Cerebellar nuclear complex (tissue), 1 donor: ENCODE measurements at places on chromosomes 7 and 10.

- DNase-seq: no peak
These were observed 63.6 kb downstream of the ADARB2 start for GRCh38 chr10:1673568-1674345.

GRCh38 chr7:87475359-87476178 lies at the start of gene ABCB4:
Gene ABCB4 (minus strand): TSS chr7:87475680. CDS start chr7:87475465, 215 bp downstream.
- no peak for DNase-seq

DNA sequence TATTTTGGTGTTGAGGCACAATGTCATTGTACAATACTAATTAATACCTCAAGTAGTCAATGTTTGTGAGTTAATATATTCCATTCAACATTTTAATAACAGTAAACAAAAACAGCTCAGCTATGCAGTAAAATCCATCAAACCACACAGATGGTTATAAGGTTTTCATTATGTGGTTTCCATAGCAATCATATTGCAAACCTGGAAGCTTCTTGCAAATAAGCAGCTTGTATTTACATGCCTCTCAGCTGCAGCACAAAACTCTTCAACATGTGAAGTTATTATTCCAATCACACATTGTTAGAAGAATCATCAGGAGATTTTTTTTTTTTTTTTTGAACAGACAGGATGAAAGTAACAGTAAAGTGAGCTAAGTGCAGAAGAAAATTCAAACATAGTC lies 170.2 kb downstream of the SKAP2 start:
- DNase-seq: no peak

DNA sequence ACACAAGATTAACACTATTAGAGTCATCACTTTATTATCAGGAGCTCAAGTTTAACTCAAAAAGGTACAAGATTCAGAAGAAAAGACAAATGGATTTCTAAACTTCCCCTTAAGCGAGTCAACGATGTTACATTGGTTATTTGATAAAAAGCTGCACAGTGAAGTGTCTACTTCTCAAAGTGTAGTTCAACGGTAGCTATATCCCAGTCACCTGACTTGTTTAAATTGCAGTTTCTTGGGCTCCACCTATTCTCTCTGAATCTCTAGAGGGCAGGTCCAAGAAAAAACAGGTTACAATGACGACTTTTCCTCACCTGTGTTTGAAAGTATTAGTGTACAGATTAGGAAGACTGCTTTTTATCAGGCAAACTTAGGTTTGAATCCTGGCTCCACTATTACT lies 16.6 kb downstream of the MINDY3 start:
- no peak for DNase-seq

- no peak for DNase-seq
These were observed 41.6 kb upstream of the FAM20C start for GRCh38 chr7:150811-151221.

GRCh38 chr10:5944389-5945189 lies 32.8 kb downstream of the IL15RA start:
- DNase-seq: no peak

DNA sequence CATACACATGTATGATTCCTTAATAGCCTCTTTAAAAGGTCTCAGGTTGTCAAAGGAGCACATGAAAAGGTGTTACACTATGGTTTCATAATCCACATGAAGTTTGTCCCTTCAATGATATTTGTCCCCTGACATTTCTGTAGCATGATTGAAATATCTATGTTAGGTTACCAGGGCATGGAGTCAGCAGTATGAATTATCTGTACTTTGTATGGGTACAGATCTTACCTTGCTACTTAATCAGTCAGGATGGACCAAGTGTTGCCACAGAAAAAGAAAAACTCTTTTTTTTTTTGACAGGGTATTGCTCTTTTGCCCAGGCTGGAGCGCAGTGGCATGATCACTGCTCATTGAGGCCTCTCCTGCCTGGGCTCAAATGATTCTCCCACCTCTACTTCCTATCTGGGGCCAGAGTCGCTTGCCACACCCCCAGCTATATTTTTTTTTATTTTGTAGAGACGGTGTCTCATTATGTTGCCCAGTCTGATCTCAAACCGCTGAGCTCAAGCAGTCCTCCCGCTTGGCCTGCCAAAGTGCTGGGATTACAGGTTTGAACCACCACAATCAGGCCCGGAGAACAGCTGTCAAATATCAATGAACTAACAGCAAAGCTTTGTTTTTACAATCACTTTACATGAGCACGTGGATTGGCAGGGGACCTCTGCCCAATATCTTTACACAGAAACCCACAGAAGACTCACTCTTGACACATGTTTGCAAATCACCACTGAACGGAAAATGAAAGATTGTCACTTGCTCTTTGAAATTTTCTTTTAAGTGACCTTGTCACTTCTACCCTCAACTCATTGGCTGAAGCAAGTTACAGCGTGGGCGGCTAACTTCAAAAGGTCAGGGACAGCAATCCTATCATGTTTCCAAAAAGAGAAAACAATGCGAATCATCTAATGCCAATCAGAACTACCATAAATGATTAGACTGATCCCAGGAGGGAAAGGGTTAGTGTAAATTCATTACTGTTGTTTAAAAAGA lies 140.2 kb downstream of the PRKG1 start:
- DNase-seq: no peak

DNA sequence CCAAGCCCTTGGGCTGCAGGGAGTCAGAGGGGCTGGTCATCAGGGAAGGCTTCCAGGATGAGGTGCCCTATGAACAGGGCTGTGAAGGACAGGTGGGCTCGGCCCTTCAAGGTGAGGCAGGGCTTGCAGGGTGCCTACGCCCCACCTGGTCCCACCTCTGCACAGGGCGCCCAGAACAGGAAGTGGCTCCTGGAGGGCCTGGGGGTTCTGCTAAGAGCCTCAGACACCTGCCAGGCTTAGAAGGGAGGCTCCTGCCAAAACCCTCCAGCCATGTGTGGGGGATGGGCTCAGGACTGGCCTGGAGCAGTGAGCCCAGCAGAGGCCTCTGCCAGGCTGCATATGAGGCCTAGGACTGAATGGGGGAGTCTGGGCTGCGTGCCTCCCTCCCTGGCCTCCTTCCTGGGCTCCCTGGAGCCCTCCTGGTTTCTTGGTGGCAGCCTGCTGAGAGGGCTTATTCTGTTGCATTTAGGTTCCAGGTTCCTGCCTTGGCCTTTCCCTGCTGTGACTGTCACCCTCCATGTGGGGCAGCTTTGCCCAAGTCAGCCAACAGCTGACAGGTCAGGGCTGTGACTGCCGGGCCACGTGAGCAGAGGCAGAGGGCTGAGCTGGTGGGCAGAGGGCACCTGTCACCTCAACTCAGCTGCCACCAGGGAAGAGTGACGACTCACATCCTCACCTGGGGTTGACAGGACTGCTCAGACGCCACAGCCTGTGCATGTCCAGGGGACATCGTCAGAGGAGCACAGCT lies 45.2 kb upstream of the MSMB start:
- DNase-seq: no peak

- DNase-seq: no peak
These were observed 161.9 kb upstream of the INSYN2A start for GRCh38 chr10:127358337-127358736.

DNA sequence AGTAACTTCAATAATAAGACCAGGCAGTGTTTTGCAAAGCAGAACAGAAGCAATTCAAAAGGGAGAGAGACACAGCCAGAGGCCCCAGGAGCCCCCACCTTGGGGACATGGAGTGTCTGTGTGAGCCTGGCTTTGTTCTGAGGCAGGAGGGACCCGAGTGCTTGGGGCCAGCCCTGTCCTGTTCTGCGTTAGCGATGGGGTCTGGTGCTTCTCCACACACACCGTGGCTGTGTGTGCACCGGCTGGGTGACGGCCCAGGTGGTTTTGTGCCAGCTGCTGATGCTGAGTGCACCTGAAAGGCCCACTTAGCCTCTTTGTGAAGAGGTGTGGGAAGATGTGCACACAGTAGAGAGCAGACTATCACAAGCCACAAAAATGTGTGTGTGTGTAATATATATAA lies 468.9 kb downstream of the DNAJB6 start:
- no peak for DNase-seq

- DNase-seq: no peak
These were observed 821.5 kb upstream of the IGFBP3 start for GRCh38 chr7:46742601-46743000.

- no peak for DNase-seq
These were observed 106.2 kb upstream of the RET start for GRCh38 chr10:42970451-42971250.

- DNase-seq: no peak
These were observed 353.2 kb downstream of the ADRA2A start for GRCh38 chr10:111430070-111430469.

DNA sequence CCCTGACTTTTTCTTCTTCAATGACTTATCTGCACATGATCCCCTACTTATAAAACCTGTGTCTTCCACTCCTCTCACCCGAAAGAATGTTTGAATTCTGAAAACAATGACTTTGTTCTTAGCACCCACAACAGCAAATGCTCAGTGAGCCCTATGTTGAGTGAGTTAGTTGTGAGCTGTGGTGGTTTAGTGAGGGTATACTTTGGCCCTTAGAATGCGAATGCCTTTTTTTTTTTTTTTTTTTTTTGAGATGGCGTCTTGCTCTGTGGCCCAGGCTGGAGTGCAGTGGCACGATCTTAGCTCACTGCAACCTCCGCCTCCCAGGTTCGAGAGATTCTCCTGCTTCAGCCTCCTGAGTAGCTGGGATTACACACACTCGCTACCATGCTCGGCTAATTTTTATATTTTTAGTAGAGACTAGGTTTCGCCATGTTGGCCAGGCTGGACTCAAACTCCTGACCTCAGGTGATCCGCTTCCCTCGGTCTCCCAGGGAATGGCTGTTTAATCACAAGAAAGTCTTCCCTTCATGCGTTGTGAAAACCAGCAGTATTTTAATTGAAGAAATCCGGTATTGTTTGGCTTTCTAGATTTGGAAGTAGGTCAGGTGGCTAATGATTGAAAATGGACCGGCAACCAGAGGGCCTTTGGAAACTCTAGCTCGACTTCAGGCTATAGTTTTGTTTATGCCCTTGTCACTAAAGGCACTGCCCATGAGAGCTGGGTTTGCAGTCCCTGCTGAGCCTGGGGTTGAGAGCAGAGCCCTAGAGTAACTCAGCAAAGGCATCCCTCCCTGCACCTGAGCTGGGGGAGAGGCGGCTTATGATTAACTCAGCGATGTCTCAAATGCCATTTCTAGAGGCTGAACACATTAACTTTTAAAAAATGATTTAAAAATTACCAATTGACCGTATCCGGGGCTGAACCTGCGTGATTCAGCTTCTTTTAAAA lies 41.3 kb downstream of the CUX1 start:
- no peak for DNase-seq

DNA sequence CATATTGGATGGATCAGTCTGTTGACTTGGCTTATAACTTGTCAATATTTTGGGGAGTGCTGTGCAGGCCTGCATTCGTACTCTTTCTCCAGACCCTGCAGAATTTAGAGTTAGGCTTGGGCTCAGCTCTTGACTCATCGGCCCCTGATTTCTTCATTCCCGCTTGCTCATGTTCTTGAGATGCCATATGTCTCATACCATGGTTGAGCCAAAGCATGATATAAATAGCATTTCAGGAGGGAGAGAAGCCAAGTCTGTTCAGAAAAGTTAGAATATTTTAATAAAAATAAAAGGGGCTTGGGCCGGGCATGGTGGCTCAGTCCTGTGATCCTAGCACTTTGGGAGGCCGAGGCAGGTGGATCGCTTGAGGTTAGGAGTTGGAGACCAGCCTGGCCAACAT lies 898.1 kb downstream of the TYW1 start:
- no peak for DNase-seq

GRCh38 chr10:784403-785088 lies 95.1 kb upstream of the DIP2C start:
- DNase-seq: no peak

DNA sequence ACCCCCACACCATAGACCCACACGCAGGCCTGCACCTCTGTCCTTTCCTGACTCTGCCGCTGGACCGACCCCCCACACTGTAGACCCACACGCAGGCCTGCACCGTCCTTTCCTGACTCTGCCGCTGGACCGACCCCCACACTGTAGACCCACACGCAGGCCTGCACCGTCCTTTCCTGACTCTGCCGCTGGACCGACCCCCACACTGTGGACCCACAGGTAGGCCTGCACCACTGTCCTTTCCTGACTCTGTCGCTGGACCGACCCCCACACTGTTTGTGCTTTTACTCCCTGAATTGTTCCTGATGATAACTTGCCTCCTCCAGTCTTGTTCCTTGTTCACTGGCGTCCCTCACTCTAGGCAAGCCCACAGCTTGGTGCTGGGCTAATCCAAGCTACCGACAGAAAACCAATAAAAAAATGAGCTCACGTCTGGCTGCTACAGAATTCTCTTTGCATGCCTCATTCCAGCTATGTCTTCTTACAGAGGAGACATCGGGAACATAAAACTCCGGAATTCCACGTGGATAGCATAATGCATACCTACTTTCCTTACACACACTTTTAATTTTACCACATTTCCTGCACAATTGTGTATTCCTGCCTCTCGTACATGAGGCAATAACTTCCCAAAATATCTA lies 494.3 kb downstream of the PTPRN2 start:
- no peak for DNase-seq

- DNase-seq: no peak
These were observed 321.4 kb upstream of the HGF start for GRCh38 chr7:82091126-82091684.

DNA sequence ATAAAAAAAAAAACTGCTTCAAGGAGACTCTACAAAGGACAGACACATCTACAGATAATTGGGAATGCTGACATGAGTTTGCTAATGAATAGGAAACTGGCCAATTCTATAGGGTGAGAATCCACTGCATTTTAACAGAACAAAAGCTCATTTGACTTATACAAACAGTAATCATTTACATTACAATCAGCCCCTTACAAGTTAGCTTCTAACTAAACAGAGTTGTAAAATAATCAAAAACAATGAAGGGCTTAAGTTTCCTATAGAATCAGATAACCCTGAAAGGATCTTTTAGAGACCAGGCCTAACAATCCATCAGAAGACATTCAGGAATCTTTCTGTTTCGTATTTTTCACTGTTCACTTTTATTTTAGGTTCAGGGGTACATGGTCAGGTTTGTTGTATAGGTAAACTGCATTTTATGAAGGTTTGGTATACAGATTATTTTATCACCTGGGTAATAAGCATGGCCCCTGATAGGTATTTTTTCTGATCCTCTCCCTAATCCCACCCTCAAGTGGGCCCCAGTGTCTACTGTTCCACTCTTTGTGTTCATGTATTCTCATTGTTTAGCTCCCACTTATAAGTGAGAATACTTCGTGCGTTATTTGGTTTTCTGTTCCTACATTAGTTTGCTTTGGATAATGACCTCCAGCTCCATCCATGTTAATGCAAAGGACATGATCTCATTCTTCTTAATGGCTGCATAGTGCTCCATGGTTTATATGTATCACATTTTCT lies 131.3 kb upstream of the NOBOX start:
- no peak for DNase-seq

- DNase-seq: no peak
These were observed 395.9 kb downstream of the GRM8 start for GRCh38 chr7:126856691-126857291.

GRCh38 chr10:102997998-102998397 lies 79.9 kb downstream of the CNNM2 start:
- no peak for DNase-seq

DNA sequence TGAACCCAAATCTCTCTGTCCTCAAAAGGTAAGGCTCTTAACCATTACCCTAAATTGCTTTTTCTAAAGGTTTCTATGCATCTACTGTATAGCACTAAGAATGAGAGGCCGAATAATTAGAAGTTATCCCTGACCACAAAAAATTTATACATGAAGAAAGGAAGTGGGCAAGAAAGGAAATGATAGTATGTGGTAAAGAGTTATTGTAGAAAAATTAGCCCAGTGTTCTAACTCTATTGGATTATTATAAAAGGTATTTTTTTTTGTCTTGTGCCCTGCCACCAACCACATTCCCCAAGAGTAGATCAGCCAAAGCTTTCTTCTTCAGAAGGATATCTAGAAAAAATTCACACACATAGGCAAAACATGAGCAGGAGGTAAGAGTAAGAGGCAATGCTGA lies 45.4 kb downstream of the DKK1 start:
- no peak for DNase-seq
